Kidney (tissue), 22 donors: ENCODE measurements at places on chromosomes 4 and X. TPM values are rescaled to one million over a fixed set of nuclear protein-coding genes. Genes with fewer than 3 reads are reported as not detected.

The JAKMIP1 gene
- 0.69 TPM for total RNA-seq

The CLDN34 gene
- total RNA-seq = 0.50 TPM

The PLP1 gene
- total RNA-seq = 2.4 TPM

The CENPE gene
- total RNA-seq = 2.5 TPM

The ALB gene
- 0.19 TPM for total RNA-seq

The CT45A5 gene
- total RNA-seq = not detected

The HOPX gene
- 17.6 TPM for total RNA-seq

The SLITRK4 gene
- total RNA-seq = 6.0 TPM

The RAPGEF2 gene
- total RNA-seq = 50.6 TPM

The KIAA1210 gene
- total RNA-seq = 0.03 TPM

The CACNA1F gene
- 0.25 TPM for total RNA-seq

The GPR34 gene
- total RNA-seq = 17.9 TPM
